ENCODE measurements at places on chromosomes 2 and 18.

DNA sequence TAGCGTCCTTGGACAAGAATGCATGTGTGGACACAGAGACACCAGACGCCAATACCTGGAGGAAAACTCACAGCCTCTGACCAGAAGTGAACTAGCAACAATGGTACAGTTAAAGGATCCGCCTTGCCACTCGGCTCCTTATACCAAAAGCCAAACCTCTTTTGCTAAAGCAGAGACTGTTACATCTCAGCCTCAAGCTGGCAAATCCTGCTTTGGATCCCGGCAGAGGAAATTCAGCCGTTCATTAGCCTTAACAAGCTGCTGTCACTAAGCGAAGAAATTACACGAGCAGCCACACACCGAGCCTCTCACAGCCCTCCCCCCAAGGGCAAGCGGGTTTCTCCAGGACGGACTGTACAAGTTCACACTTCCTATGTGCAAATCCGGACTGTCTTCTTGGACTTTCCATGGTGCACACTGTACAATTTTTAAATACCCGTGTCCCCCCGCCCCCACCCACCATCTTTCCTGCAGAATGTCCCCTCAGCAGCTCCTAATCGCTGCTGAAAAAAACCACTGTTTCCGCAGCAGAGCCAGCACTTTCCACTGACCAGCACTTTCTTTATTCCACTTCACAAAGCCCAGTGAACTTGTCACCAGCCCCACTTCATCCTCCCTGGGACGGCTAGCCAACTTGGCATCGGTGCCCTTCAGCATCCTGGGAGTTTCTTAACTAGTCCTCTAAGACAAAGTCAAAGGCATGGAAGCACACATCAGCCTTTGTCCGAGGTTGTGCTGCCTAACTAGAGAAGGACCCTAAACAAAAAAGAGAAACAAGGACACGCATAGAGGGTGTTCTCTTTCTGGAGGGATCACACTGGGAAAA is 1.5 kb downstream of the KLF7 start:
- no peak for DNase-seq

DNA sequence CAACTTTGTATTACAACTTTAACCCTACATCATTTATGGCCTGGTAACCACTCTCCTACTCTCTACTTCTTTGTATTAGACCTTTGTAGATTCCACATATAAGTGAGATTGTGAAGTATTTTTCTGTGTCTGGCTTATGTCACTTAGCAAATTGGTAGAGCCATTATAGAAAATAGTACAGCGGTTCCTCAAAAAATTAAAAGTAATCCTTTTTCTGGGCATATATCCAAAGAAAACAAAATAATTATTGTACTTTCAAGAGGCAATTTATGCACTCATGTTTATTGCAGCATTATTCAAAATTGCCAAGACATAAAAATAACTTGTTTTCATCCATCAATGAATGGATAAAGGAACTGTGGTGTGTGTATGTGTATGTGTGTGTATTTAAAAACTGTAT is 537.5 kb upstream of the FSIP2 start:
- DNase-seq: no peak

DNA sequence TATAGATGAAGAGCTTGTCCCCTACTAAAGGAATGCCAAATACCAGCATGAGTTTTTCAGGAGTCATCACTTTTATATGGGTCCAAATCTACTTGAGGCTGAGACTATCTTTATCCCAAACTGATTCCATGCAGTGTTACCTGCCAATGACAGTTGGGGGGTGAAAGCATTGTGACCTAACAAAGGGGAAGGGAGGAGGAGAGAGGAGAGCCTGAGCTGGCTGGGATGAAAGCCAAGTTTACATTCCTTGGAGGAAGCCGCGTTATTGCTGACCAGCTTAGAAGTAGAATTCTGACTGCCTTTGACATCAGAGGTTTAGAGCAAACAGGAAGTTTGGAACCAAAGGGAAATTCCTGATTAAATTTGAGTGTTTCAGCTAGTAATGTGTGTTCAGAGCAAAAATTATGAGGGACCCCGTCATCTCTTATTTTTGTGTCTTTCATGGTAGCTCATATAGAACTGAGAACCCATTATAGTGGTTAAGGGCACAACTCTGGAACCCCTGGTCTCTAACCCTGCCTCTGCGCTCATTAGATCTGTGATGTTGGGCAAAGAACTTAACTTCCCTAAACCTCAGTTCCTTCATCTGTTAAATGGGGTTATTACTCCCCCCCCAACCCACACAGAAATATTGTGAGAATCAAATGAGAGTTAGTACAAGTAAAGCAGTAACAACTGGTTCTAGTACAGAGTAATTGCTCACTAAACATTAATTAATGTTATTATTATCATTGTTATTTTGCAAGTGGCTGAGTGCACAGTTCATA is 199.3 kb upstream of the EPAS1 start:
- peak; percentile 97 for DNase-seq

DNA sequence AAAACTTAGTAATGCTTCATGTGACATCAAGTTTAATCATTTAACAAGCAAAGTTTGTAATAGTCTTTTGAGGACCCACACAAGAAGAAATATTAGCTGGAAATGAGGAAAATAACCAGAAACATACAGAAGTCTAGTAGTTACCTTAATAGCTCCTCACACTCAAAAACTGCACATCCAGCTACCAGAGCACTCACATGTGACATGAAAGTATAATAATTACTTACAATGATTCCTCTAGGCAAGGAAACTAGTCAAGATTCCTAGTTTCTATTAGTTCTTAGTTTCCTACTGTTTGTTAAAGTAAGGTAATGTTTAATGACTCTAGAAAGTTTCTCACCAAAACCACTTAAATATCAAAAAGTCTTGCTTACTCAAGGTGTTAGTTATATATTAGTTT is 335.8 kb downstream of the RAD51AP2 start:
- DNase-seq: no peak

DNA sequence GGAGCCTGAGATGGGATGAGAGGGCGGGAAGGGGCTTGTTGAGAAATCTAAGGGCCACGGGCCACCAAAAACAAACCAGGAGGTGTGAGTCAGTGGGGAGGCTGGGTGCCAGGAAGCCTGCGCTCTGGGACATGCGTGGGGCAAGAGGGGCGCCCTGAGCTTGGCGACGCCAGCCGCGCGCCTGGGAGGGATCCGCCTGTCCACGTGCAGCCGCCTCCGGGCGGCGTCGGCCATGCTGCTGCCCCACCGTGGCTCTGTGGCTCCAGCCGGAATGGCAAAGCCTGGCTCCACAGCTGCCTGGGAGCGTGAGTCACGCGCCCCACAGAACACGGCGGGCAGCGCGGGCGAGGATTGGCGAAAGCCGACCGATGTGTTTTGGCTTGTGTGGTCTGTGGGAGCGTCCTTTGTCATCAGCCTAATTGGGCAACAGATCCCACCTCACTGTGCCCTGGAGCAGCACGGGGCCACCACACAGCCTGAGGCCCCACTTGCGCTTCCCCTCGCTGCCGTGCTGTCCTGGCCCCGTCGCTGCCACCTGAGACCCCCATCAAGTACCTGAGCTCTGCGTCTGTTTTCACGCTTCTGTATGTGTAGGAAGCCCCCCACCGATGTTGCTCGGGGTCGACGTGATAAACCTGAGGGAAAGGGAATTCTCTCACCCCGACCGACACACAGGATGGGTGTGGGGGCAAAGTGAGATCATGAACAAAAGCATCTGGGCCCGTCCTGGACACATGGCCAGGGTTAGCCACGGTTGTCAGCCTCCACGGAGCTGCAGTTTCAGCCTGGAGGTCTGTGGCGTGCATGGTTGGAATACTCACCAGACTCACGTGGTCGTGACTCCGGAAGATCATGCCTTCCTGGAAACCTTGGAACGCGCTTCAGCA is 80.5 kb downstream of the NFATC1 start:
- DNase-seq: no peak

DNA sequence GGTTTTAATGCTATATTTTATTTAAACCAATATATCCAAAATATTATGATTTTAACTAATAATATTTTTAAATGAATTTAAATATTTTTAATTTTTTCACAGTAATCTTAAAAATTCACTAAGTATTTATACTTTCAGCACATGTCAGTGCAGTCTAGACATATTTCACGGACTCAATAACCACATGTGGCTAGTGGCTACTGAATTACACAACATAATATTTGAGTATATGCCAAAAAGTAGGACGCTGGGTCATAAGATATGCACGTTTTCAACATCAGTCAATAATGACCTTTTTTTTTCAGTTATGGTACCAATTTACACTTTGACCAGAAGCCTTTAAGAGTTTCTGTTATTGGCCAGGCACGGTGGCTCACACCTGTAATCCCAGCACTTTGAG is 117.7 kb downstream of the GFPT1 start:
- DNase-seq: no peak

DNA sequence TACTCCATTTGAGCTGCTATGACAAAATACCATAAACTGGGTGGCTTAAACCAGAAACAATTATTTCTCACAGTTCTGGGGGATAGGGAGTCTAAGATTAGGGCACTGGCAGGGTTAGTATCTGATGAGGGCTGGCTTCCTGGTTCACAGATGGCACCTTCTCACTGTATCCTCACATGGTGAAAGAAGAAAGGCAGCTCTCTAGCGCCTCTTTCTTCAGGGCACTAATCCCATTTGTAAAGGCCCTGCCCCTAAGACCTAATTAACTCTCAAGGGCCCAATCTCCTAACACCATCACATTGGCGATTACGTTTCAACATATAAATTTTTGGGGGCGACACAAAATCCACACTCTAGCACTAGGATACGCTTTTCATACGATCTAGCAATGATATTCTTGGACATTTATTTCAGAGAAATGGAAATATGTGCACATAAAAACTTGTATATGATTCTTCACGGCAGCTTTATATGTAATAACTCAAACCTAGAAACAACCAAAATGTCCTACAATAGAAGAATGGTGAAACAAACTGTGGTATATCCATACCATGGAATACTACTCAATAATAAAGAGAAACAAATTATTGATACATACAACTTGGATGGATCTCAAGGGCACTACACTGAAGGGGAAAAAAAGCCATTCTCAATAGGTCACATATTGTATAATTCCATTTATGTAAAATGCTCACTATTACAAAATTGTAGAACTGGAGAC is 111.0 kb downstream of the BCL2L11 start:
- no peak for DNase-seq

DNA sequence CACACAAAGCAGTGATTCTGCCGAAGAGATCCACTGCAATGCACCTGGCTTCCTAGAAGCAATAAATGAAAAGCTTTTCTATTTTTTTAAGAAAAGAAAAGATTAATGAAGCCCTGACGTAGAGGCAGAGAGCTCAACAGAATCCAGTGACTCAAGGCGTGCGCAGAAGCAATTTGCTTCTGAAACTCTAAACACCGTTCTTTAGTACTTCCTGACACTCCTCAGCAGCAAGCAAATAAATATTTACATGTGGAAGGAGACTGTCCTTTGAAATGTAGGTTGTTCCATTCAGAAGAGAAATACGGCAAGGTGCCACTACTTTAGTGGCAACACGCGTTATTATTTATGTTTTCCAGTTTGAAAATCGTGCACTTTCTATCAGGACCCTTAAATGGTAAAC is 126.2 kb upstream of the ZNF516 start:
- peak; percentile 37 for DNase-seq

- DNase-seq: no peak
Measured at GRCh38 chr2:102086150-102086872, 56.2 kb upstream of the IL1R1 start.

GRCh38 chr18:43534511-43534910 is 257.2 kb upstream of the SYT4 start:
- peak; percentile 29 for DNase-seq

- DNase-seq: no peak
Measured at GRCh38 chr2:227780981-227781615, 32.5 kb upstream of the CCL20 start.

- no peak for DNase-seq
Measured at GRCh38 chr2:70468878-70469277, 84.7 kb downstream of the TGFA start.

DNA sequence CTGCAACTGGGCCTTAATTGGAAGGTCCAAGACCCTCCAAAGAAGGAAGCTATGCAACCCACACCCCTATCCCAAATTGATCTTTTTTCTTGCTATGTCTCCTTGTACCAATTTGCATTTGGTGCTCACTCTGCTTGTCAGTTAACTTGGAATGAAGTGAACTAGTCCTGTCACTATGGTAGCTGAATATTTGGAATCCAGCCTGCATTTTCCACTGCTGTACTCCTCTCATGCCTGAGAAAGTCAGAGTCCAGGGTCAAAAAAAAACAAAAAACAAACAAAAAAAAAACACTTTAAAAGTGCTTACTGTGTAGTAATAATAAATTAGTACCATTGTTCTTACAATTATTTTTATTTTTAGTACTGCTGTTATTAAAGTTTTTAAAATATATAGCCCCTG is 462.8 kb upstream of the SLC8A1 start:
- DNase-seq: no peak

DNA sequence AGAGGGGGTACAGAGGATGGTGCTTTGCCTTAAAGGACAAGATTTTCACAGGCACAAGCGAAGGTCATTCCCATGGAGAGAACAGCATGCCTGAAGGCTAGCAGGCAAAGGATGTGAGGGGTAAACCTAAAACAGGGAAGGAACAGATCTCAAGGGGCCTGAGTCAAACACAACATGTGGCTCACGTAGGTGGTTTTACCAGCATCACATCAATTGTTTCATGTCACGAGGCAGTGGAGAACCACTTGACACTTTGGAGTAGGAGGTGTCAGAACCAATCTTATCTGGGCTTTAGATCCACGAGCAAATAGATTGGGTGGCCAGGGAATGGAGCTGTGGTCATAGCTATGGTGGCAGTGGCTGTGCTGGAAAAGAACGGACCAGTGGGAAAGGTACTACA is 8.4 kb downstream of the COX5B start:
- DNase-seq: no peak
